G401 (cell line): ENCODE measurements at places on chromosomes 12 and 14.

- DNase-seq: no peak
These were observed 304.3 kb upstream of the PRICKLE1 start for GRCh38 chr12:42893803-42894202.

GRCh38 chr12:54958048-54958658 lies 26.4 kb downstream of the TESPA1 start:
- peak; percentile 79 for DNase-seq

DNA sequence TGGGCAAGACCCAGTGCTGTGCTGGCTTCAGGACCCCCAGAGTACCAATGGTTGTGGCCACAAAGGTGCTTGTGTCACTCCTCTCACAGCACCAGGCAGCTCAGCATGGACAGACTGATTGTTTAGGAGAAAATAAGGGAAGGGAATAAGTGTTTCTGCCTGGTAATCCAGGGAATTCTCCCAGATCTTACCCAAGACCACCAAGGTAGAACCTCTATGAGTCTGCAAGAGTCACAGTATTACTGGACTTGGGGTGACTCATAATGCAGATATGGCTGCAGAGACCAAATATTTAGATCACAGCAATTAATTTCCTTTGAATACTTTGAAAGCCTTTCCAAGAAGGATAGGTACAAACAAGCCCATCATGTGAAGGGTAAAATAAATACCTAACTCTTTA lies 1178.3 kb upstream of the FLRT2 start:
- DNase-seq: no peak

DNA sequence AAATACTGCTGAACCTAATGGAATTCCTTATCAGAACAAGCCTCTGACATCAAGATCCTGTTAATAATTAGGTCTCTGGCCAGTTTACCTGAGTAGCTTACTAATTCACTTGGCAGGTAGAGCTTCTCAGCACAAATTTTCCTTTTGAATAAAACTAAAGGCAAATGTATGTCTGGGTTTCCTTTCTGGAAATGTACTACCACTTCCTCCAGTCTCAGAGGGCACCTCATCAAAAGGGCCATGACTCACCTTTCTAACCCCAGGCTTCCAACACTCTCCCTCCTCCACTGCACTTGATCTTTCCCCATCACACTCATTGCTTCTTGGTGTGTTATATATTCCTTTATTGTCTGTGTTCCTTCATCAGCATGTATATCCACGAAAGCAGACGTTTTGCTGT lies 90.5 kb downstream of the SLC2A13 start:
- DNase-seq: no peak
